Colonic mucosa (tissue), 4 donors: ENCODE measurements at places on chromosomes 13 and 19. TPM values are rescaled to one million over a fixed set of nuclear protein-coding genes. Genes with fewer than 3 reads are reported as not detected.
A peak's percentile ranks its signal among the peaks of the same experiment; 100 is the strongest.

GRCh38 chr19:5627395-5627904, 4.6 kb downstream of the SAFB start:
- peak; percentile 56 for DNase-seq

GRCh38 chr13:35379663-35380062, 96.8 kb downstream of the MAB21L1 start:
- no peak for DNase-seq

DNA sequence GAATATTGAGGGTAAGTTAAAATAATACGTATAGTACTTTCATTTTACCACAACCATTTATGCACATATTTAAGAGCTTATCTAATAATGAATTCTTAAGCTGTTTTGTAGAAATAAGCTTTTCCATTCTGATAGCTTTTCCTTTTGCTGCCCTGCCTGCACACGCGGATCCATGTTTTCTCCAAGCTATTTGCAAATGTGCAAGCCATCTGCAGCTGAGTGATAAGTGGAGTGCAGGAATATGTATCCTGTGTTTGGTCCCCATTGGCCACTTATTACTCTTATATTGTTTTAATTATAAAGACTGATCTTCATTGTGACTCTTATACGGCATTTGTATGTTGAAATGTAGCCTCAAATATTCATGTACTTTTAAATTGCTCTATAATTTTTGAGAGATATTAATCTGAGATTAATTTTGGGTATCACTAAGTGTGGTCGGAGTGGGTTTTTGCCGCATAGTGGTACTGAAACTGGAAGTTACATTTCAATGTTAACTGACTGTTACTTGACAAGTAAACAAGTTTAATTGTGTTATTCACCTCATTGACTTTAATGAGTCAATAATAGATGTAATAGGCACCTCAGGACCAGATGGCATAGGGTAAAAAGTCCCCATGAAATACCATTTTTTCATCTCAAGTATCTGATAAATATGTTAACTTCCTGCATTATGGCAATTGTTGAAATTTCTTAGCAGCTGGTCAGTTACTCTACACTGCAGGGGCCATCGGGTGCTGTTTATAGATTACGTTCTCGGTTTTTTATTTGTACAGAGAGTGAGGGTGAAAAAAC, 1567.4 kb downstream of the EFNB2 start:
- no peak for DNase-seq

The ANO8 gene
- total RNA-seq = 13.7 TPM

The NCR1 gene
- not detected for total RNA-seq

The BLOC1S3 gene
- total RNA-seq = 15.9 TPM

- peak; percentile 70 for DNase-seq
Observed at GRCh38 chr19:44602081-44602480, 11.3 kb upstream of the IGSF23 start.

The CA11 gene
- total RNA-seq = 2.7 TPM

DNA sequence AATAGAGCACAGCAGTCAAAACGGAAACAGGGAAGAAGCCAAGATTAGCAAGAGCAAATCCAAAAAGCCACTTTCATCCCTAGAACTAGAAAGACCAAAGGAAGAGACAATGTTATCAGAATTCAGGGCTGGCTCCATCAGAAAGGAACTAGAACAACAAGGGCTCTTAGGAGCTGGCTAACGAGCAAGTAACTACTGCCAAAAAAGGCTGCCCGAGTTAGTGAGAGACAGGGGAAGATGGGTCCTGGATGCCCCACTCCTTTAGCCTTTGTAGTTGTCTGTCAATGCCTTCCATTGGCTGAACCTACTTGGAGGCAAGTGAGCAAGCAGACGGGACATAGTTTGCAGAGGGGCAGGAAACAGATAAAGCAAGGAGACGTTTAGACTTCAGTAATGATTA, 240.4 kb downstream of the KLF12 start:
- DNase-seq = no peak

GRCh38 chr19:14565298-14565679, 6.6 kb downstream of the NDUFB7 start:
- DNase-seq = no peak

DNA sequence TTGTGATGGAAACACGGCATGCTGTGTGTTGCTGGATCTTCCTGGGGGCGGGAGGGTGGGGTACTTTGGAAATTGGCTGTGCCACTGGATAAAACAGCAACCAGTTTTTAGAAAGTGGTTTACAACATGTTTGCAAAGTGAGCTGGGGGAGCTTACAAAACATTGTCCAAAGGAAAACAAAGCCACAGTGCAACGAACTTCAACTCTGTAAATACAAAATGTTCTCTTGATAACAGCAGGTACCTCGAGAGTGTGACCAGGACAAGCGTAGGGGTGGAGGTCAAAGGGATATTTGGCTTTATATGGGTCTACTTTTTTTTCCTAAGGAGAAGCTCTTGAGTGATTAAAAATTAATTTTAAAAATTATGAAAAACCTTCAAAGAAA, 2.5 kb downstream of the IGSF23 start:
- DNase-seq = no peak
